ENCODE measurements at places on chromosomes 6 and 20.

DNA sequence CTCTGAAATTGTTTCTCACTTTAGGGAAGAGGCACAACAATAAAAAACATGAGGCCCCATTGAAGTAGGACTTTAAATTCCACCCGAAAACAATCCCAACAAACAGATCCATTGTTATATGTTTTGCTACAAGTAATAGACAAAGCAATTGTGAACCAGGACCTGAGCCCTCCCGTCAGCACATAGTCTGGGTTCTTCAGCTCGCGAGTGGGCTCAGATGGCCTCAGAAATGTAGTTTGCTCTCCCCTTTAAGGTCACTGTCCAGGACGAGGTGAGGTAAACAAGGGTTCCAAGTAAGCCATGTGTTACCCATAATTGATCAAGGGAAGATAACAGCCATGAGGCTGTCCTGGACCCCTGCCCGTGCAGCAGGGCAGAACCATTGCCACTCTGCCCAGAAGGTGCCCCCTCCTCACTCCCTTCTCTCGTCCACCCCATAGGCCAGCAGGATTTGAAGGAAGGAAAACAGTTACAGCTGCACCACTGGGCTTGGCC lies 160.1 kb upstream of the QKI start:
- DNase-seq: no peak

DNA sequence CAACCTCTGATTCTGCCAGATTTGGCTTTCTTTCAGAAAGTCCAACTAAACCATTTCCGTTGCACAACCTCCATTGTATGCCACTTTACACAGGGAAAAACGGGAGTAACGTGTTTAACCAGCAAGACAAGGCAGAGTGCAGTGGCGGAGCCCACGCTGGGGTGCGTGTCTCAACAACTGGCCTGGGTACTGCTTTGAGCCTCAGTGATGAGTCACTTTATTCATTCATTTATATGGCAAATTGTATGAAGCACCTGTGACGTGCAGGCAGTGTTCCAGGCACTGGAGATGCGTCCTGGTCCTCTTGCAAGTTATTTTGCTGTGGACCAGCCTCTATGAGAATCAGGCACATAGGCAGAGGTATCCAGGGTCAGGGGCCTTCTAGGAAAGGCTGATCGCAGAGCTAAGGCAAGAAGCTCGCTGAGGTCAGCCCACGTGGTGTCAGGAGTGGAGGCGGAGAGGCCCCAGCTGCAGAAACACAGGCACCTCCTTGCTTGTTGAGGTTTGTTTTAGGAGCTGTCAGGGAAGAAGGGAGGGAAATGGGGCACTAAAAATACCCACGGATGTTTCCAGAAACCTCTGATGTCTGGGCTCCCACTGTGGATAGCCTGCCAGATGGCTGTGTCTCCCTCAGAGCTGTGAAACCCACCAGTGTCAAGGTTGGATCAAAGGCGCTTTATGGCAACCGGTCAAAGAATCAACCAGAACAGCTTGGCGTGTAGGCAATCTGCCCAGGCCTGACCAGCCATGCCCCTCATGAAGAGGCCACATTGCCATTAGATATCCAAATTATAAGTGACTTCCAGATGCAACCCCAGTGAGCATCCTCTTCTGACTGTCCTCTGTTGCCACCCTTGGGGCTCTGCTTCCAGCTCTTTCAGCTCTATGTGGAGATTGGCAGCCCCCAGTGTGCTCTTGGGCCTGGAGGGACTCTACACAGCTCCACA lies 157.2 kb downstream of the CD83 start:
- no peak for DNase-seq

DNA sequence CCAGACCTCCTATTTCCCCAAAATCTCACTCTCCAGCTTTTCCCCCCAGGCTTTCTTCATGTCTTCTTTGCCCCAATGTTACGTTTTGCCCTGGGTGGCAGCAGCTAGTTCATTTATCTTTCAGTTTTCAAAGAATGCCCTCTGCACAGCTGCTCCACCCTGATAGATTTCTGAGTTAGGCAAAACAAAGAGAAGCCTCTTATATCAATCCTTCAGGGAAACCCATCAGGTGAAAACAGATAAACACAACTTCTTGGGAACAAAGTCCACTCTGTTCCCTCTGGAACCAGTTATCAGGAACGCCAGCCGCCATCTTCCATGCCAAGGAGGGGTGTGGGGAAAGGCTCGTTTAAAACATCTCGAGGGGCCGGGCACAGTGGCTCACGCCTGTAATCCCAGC lies 34.0 kb downstream of the ZBTB9 start:
- DNase-seq: no peak

- no peak for DNase-seq
Measured at GRCh38 chr6:25153079-25153478, 126.1 kb upstream of the CARMIL1 start.

GRCh38 chr6:15044948-15045347 lies 200.9 kb upstream of the JARID2 start:
- DNase-seq: no peak

DNA sequence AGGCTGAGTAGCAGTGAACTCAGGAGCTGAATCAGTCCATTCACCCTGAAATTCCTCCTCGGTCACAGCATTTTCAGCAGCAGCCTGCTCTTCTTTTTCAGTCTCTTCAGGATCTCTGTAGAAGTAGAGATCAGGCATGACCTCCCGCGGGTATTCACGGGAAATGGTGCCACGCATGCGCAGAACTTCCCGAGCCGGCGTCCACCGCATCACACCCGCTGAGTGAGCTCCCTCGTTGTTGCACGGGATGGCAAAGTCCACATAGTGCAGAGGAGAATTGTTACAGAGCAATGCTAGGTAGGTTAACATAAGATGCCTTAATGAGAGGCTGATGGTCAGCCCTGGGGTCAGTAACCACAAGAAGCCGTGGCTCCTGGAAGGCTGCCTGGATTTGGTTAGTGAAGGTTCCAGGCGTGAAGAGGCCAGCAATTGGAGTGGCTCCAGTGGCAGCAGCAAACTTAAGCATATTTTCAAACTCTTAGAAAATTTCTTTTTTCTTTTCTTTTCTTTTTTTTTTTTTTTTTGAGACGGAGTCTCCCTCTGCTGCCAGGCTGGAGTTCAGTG lies 113.5 kb upstream of the HDAC2 start:
- DNase-seq: no peak

DNA sequence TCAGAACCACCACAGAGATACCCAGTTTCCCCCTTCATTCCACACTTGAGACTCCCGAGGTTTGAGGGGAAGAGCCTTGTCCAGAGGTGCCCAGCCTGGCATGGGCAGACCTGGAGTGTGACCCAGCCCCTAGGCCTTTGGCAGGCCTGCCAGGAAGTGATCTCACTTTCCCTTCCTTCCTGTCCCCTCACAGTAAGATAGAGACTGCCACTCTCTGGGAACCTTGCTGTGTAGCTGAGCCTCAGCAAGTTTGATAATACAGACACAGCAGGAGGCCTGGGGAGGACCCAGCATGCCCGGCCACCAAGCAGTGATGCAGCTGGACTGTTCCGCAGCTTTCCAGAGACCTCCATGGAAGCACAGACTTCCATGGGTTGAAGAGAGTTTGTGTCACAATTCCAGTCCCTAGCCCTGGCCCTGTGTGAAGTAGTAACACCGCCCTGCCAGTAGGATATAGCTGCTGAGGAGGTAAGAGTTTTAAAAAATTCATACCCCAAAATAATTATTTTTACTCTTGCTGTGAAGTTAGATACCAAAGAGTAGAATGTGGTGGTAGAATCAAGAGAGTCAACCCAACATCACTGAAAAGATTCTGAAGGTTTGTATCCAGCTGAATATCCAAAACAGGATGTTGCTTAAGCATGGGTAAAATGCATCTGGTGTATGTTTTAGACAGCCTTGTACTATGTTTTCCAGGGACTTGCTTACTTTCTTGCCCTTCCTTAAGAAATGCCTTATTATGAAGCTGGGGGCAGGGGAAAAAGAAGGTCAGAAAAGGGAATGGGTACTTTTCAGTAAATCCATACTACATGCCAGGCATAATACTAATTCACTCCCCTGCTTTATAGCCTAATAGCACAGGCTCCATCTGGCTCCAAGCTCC lies 16.3 kb downstream of the PKIG start:
- DNase-seq: no peak

- DNase-seq: no peak
Measured at GRCh38 chr20:23369072-23369823, 7.3 kb downstream of the GZF1 start.

- DNase-seq: no peak
Measured at GRCh38 chr6:111198841-111199240, 111.5 kb downstream of the SLC16A10 start.

DNA sequence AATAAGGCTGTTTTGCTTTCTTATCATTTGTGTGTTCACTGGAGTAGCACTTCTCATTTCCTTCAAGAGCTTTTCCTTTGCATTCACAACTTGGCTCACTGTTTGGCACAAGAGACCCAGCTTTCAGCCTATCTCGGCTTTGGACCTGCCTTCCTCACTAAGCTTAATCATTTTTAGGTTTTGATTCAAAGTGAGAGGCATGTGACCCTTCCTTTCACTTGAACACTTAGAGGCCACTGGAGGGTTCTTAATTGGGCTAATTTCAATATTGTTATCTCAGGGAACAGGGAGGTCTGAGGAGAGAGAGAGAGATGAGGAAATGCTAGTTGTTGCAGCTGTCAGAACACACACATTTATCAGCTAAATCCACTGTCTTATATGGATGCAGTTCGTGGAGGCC lies 82.9 kb upstream of the SCAF8 start:
- no peak for DNase-seq

- no peak for DNase-seq
Measured at GRCh38 chr6:31728767-31729514, at the start of gene DDAH2. Gene DDAH2, minus strand, starts transcription at chr6:31729299. Its CDS starts 138 bp downstream, at chr6:31729161.

- no peak for DNase-seq
Measured at GRCh38 chr20:38165089-38165965, at the start of gene TGM2. Gene TGM2, minus strand, starts transcription at chr20:38165270. Its CDS starts 72 bp downstream, at chr20:38165198.

- DNase-seq: no peak
Measured at GRCh38 chr6:140833408-140833807, 1299.3 kb upstream of the GJE1 start.

DNA sequence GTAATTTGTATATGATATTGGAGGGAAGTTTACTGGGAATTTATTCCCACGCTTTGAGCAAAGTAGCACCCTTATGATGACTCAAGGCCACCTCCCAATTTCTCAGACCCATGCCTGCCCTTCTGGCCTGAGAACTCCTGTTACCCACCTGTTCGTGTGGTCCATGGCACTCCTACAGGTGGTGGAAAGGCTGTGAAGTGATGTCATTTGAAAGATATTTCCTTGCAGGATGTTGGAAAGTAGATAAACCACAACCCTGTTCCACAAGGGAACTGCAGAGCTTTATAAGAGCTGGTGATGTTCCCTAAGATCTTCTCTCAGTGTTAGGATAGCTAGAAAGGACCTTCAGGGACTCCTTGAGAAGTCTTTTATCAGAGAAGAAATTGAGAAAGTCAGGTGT lies 70.5 kb downstream of the ADGRG6 start:
- no peak for DNase-seq

- DNase-seq: no peak
Measured at GRCh38 chr6:170067923-170068360, 222.9 kb downstream of the DLL1 start.

- no peak for DNase-seq
Measured at GRCh38 chr6:53910834-53911233, 116.0 kb downstream of the LRRC1 start.

DNA sequence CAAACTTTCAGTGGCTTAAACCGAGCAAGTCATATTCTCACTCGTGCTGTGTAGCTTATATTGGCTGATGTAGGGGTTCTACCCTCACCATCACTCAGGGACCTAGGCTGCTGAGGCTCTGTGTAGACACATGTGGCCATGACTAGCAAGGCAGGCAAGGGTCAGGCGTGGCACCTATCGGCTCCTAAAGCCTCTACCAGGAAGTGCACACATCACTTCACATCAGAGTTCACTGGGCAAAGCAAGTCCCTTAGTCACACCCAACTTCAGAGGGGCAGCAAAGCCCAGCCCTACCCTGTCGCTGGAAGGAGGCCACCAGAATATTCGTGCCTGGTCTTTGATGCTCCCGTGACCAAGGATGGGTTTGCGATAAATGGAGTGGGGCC lies 42.9 kb downstream of the PPP1R14C start:
- no peak for DNase-seq

- DNase-seq: no peak
Measured at GRCh38 chr20:50283922-50284810, 93.5 kb downstream of the CEBPB start.

DNA sequence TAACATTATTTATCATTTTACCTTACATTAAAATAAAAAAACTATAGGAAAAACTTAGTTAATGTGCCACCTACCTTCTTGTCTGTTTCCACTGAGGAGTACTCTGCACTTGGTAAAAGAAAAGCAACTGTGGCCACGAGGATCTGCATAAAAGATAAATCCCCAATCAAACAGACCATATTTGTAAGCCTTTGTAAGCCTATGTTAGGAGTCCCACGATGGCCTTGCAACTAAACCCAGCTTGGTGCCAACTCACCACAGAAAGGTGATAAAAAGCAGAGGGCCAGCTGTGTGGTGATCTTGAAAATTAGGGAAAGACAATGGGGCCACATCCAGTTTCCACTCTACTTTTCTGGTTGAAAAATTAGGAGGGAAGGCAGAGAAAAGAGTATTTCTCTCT lies 156.9 kb downstream of the INSM1 start:
- no peak for DNase-seq

GRCh38 chr20:39547546-39548408 lies 585.6 kb downstream of the DHX35 start:
- no peak for DNase-seq

DNA sequence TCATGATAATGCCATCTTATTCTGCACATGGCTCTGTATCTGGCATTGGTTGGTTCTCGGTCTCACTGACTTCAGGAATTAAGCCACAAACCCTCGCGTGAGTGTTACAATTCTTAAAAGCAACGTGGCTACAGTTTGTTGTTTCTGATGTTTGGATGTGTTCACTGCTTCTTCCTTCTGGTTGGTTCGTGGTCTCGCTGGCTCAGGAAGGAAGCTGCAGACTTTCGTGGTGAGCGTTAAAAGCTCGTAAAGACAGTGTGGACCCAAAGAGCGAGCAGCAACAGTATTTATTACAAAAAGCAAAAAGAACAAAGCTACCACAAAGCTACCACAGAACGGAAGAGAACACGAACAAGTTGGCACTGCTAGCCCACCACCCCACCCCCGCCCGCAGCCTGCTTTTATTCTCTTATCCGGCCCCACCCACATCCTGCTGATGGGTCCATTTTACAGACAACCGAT lies 51.1 kb downstream of the MYLIP start:
- peak; percentile 17 for DNase-seq

GRCh38 chr6:73134588-73134987 lies 90.7 kb downstream of the KHDC1L start:
- DNase-seq: no peak

- no peak for DNase-seq
Measured at GRCh38 chr6:93325761-93326160, 93.6 kb downstream of the EPHA7 start.

DNA sequence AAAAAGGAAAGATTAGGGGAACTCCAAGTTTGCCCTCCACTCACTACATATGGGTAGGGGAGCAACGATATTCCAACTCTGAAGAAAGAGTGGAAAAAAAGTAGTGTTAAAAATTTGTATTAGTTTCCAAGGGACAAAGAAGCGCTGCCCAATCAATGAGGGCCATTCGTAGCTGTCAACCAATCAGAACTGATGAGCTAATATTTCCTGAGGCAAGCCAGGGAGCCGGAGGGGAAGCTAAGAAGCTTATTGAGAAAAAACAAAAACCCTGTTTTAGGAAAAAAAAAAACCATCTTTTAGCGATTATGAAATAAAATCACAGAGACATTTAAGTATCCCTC lies 59.5 kb downstream of the TRIM38 start:
- no peak for DNase-seq

GRCh38 chr6:71396410-71396801 lies 107.8 kb downstream of the OGFRL1 start:
- DNase-seq: no peak
